Right renal pelvis (tissue), 4 donors: ENCODE measurements at places on chromosomes 12 and 14.

DNA sequence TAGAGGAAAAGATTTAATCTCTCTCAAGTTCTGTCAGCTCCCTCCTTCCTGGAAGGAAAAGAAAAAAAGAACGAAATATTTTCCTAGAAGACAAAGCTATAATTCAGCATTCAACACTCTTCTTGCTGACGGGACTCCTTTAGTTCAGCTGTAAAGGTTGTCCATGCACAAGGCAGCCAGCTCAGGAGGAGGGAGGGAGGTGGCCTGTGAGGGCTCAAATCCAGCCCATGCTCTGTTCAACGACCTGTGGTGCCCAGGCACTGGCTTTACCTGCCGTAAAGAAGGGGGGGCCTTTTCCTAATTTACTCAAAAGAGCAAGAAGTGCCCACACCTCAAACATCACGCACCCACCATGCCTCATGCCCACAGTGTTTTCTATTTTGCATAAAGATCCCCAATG is 109.3 kb downstream of the TMTC1 start:
- no peak for DNase-seq

DNA sequence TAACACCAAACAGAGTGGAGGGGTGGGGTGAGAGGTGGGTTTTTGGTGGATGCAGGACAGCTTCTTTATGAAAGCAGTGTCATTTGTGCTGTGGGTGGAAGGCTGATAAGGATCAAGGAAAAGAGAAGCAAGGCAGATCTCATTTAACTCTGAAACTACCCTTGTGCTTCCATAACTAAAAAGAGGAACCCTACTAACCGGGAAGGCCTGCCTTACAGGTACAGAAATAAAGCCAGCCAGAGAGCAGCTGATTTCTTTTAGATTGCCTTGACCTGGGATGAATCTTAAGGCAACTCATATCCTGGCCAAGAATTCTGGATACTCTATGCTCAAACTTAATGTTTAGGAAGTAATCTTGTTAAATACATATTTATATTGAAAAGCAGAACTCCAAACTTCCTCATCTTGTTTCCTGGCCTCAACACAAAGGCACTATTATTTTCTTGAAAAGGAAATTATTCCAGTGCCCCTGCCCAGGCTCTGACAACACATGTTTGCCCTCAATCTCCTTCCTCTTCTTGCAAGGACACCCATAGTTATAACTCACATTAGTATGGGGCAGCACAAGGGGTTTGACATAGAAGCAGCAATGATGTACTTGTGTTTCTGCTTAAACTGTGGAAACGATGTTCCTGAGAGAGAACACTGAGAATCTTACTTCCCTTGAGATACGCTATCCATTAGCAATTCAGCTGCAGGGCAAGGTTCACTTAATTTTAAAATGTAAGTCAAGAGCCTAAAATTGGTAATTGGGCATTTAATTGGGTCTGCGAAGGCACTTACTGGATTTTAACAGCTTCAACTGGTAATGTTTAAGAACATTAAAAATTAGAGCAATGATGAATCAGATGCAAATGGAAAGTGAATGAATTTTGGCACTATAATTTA is 173.7 kb downstream of the STXBP6 start:
- DNase-seq: no peak

DNA sequence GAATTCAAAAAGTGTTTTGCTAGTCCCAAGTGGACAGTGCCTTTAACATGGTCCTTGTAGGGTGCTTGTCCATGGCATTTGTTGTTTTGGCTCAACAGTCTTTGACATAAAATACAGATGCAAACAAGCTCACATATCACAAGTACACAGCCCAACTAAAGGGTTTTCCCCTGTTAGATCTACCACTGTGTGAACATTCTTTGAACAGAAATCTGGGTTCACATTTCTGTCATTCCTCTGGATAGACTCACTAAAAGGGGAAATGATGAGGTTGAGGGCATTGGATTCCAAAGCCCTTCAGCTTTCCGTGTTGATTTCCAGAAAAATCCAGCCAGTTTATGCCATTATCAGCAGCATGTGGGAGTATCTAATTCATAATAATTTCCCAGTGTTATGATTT is 54.1 kb downstream of the EP400 start:
- DNase-seq: no peak

DNA sequence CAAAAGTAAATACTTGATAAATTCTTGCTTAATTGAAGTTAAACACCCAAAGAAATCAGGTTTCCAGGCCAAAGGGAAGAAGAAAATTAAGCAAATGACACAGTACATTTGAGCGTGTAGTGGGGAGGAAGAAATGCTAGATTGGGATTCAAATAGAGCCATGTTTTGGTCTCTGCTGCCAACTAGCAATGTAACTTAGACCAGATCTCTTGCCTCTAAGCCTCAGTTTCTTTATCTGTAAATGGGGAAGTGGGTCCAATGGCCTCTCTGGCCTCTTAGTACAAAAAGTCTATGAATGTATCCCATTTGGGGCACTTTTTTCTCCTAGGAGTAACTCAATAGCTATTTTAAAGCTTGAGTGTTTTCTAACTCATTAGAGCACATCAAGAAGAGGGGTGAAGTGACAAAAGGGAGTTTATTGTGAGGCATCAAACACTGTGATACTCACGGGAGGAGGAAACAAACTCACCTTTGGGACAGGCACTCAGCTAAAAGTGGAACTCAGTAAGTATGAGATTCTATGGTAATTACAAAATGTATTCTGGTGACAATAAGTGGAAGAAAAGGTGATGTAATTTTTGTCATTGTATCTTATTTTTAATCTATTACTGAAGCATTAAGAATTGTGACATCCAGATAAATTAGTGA is 55.8 kb downstream of the DAD1 start:
- DNase-seq: no peak

GRCh38 chr12:66144791-66145754 is 14.5 kb upstream of the LLPH start:
- no peak for DNase-seq

DNA sequence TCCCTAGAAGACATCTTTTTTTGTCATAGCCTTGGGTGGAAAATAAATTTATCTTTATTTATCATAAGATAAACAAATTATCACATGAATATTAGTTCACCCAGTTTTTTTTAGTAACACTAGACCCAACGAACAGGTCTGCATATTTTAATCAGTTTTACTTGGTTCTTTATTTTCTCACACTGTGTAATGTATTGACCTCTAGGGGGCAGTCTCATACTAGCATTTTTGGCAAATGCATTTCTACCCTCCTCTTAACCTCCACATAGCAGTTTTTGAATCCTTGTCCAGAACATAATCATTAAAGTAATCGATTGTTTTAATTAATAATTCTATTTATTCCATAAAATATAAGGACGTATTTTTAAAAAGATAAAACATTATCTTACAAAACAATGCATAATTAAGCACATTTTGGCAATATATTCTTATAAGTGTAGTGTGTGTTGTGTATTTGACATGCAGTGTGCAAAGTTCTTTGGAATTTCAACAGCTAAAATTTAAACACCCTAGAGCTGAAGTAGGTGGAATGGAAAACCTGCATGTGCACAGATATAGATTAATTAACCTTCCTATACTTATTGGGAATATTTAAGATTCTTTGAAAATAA is 31.6 kb upstream of the PTPRQ start:
- peak; percentile 12 for DNase-seq

- no peak for DNase-seq
Observed at GRCh38 chr14:20988717-20989470, 886 bp upstream of the METTL17 start.

DNA sequence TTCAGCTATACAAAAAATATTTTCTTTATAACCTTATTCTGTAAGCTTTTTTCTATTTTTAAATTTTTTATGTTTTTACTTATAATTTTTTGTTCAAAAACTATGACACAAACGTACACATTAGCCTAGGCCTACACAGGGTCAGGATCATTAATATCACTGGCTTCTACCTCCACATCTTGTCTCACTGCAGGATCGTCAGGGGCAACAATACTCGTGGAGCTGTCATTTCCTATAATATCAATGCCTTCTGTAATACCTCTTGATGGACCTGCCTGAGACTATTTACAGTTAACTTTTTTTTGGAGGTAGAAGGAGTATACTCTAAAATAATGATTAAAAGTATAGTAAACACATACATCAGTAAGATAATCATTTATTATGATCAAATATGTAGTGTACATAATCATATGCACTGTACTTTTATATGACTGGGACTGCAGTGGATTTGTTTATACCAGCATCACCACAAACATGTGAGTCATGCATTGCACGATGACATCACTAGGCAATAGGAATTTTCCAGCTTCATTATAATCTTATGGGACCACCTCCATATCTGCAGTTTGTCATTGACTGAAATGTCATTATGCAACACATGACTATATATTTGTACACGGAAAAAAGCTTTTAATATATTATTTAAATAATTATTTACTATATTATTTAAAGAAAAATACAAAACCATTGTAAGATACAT is 18.5 kb upstream of the PMCH start:
- DNase-seq: no peak

- no peak for DNase-seq
Observed at GRCh38 chr12:42583016-42583415, 6.5 kb downstream of the PRICKLE1 start.

DNA sequence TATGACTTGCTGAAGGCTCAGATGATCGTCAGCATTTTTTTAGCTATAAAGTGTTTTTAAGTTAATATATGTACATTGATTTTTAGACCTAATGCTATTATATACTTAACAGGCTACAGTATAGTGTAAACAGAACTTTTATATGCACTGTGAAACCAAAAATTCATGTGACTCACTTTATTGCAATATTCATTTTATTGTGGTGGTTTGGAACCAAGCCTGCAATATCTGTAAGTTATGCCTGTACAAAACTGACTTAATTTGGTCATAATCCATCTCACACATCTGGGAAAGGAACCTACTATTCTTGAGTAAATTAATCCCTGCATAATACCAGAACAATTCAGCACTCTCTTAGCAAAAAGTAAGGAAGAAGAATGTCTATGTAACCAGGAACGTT is 390.7 kb downstream of the SYT1 start:
- no peak for DNase-seq

DNA sequence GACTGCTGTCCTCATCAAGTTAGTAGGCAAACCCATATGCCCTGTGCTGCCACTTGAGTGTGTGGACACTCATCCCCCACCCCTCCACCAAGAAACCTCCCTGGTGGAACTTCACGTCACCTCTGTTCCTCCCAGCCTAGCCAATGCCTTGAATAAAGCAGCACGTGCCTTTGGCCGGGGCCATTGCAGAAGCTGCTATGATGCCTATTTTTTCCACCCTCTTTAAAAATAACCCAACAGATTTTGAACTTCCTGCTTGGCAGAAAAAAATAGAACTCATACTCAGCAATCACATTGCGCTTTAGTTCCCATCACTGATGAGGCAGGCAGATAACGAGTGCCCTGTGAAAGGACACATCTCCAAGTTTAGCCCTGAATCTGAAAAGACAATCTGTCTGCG is 23.1 kb upstream of the PWP1 start:
- DNase-seq: no peak

- no peak for DNase-seq
Observed at GRCh38 chr12:10025236-10025635, 5.2 kb upstream of the CLEC9A start.

DNA sequence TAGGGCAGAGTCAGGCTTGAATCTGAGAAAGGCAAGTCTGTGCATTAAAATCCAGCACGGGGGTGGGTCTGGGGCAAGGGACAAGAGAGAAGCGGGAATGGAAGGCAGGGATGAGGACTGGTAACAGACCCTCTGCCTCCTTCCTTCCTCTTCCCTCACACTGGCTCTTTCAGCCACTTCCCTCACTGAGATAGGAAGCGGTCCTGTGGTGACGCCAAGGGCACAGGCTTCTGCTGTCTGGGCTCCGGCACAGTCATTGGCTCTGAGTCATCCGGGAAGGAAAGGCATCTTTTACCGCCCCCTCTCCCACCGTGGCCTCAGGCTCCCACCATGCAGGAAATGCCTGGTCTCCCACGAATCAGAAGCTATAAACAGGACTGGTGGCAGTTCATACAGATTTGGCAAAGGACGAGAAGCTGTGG is 70.2 kb downstream of the ETV6 start:
- DNase-seq: no peak

- peak; percentile 31 for DNase-seq
Observed at GRCh38 chr12:95789126-95790032, 1.2 kb downstream of the NTN4 start.

DNA sequence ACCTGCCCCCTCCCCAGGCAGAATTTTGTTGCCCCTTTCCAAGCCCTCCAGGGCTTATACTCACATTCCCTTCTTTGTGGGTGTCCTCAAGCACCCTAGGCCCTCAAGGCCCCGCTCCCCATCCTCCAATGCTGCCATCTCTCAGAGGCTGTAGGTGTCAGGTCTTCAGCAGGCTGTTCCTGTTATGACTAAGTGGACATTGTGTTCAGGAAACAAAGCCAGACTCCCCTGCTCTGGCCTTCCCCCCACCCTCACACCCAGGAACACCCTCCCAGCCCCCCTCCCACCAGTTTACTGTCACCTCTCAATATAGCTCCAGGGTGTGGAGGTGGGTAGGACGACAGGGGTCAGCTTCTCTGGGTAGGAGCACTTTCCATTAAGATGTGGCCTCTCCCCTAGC is 1.4 kb upstream of the MYH6 start:
- no peak for DNase-seq

DNA sequence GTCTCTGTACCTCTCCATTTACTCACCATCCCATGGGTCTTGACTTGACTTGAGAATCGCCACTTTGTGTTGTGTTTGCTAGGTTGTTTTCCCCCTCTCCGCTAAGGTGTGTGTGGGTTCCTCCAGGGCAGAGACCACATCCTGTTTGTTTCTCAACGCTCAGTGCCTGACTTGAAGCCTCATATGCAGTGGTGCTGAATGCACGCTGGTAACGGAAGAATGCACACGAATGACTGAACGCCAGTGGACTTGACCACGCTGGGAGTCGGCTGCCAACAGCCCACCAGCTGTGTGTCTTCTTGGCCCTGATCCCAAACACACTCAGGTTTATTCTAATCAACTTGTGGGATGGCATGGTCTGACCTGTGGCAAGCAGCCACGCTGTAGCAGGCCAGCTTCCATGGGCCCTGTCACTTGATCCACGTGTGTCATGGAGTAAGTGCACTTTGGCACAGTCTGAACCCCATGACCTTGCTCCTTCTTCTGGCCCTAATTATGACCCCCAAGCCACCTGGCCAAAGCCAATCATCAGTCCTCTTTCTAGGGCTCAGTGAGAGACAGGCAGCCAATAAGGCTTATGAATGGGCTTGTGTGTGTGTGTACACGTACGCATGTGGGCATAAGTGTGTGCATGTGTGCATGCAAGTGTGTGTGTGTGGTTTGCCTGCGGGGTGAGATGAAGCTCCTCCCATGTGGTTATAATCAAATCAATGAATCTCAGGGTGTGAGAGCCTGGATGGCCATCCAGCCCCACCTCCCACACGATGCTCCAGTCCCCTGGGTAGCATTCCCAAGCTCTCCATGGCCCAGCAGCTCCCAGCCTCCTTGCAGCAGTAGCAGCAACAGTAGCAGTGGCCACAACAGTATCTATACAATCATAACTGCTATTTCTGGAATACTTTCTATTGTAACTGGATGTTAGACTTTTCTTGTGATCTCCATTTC is 6.4 kb upstream of the TC2N start:
- DNase-seq: no peak

- peak; percentile 54 for DNase-seq
Observed at GRCh38 chr12:122421821-122422729, at the start of gene CLIP1. Gene CLIP1, minus strand, starts transcription at chr12:122422669. Its CDS starts 42,217 bp downstream, at chr12:122380452.
